ENCODE measurements at places on chromosomes 3 and 15. TPM values are rescaled to one million over a fixed set of nuclear protein-coding genes. Genes with fewer than 3 reads are reported as not detected.

The MEX3B gene
- total RNA-seq = 5.8 TPM

The CD86 gene
- total RNA-seq = 18.9 TPM

The PRR20G gene
- total RNA-seq = not detected

The C2CD4A gene
- not detected for total RNA-seq

The TADA3 gene
- 58.5 TPM for total RNA-seq

The FAM219B gene
- 62.8 TPM for total RNA-seq

The LRRC28 gene
- total RNA-seq = 30.9 TPM

The KBTBD8 gene
- 26.3 TPM for total RNA-seq

The GOLGA6L4 gene
- 3.3 TPM for total RNA-seq
